ENCODE measurements at places on chromosomes 4 and X.
A peak's percentile ranks its signal among the peaks of the same experiment; 100 is the strongest.

DNA sequence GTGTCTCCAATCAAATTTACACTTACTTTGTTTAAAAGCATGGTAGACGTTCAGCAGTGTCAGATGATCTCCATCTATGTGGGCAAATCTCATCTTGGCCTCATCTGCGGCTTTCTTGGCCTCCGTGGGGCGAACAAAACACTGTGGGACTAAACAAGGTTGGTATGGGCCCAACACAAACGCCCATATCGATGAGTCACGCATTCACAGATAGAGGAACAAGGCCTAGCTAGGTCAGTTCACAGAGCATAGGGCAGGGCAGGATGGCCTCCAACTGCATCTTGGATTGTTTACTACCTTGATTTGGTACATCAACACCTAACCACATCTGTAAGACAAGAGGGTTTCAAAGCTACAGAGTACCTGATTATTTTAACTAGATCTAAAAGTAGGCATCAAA is 47.3 kb downstream of the DHX15 start:
- no peak for DNase-seq

- no peak for DNase-seq
Observed at GRCh38 chr4:139808381-139808807, 142.8 kb downstream of the MGST2 start.

- no peak for DNase-seq
Observed at GRCh38 chrX:31219174-31219573, 147.3 kb upstream of the FTHL17 start.

- DNase-seq = no peak
Observed at GRCh38 chr4:8685831-8686230, 93.3 kb downstream of the CPZ start.

DNA sequence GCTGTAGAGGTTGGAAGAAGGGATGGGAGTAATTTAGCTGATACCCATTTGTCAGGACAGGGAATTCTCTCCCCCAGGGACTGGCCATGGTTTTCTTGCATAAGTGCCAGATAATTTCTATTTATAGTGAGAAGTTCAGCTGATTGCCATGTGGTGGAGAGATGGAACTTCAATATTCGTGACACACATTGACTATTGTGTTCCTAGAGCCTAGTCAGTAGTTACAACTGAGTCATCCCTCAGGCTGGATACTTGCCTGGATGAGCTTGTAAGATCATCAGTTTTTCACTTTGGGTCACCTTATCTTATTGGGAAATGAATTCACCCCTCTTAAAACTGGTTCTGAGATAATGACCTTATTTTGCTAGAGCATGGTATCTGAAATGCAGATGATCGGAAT is 32.2 kb downstream of the CFAP299 start:
- DNase-seq = no peak

DNA sequence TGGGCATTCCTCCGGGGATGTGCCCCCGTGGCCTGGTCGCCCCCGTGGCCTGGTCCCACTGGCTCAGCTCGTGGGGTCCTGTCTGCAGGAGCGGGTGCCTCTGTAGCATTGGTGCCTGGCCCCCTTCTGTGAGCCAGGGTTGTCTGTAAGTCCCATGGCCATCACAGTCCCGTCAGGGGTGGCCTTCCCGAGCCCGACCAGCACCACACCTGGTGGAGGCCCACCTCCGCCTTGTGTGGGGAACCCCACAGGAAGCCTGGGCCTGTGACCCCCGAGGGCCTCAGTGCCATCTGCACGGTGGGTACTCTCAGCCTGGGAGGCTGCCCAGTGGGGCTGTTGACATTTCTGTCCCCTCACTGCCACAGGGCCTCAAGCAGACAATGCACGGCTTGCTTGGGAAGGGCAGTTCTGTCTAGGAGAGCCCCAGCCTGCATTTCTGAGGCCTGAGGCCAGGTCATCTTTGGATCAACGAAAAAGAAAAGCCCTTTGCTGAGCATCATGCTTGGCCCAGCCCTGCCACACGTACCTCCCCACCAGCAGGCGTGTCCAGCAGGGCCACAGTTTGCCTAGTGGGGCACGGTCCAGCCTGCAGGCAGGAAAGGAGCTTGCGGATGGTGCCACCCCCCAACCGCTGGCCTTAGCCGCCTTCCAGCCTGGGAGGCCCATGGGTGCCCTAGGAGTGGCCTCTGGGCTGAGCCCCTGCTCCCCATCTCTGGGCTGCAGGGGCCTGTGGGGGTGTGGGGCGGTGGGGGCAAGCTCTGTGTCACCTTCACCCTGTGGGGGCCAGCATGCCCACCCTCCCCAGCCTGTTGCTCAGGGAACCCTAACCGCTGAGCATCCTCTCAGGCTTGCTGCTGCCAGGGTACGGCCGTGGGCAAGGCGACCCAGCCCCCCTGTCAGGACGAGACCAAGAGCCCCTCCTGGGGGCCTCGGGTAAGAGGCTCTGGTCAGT is 23.2 kb downstream of the NKX1-1 start:
- DNase-seq = no peak

GRCh38 chr4:5338531-5338930 is 287.3 kb downstream of the STK32B start:
- no peak for DNase-seq

GRCh38 chr4:6427439-6428090 is 44.8 kb downstream of the PPP2R2C start:
- peak; percentile 67 for DNase-seq

GRCh38 chr4:22500128-22500611 is 15.7 kb downstream of the ADGRA3 start:
- no peak for DNase-seq

DNA sequence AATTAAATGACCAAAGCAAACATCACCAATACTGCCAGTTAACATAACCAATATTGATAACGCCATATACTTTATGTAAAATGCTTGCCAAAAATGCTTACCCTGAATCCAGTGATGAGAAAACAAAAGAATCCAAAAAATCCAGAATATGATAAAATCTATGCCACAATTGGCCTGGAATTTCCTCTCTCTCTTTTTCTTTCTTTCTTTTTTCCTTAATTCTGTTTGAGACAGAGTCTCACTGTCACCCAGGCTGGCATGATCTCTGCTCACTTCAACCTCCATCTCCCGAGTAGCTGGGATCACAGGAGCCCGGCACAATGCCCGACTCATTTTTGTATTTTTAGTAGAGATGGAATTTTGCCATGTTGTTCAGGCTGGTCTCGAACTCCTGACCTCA is 9.8 kb upstream of the SLC7A11 start:
- DNase-seq = no peak
